ENCODE measurements at places on chromosomes 16 and 17.

GRCh38 chr17:8838551-8839095 lies 28.9 kb downstream of the PIK3R6 start:
- DNase-seq, result no peak

DNA sequence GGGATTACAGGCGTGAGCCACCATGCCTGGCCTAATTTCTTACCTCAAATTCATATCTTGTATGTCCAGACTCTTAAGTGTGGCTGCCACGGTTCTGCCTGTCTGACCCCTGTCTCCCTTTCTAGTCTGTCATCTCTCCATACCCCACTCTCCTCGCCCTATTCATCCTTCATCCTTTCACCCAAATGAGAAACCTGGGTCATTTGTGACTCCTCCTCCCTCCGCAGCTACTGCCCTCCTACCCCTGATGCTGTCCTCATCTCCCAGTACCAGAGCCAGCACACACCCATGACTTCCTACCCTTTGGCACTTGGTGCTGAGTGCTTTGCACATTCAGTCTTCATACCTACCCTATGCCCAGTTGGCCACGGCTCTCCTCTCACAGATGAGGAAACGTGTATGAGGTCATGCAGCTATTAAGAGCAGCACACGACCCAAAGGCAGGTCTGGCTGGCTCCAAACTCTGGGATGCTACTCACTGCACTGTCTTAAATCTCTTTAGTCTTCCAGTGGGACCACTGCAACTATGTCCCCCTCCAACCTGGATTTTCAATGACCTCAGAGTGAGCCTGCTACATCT lies 1.6 kb downstream of the SPATA32 start:
- DNase-seq, result no peak

DNA sequence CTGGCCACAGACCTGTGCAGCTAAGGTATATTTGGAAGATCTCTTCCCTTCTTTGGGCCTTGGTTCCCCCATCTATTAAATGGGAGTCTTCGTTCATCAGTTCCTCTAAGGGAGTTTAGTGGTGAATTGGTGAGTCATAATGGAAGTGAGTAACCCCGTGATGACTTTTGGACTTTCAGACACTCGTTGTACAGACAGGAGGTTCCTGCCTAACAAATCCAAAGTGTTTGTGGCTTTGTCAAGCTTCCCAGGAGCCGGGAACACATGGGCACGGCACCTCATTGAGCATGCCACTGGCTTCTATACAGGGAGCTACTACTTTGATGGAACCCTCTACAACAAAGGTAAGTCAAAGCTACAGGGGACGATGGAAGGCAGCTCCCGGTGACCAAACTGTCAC lies 40.4 kb downstream of the WSCD1 start:
- peak; percentile 35 for DNase-seq

GRCh38 chr17:71024172-71024571 lies 854.8 kb downstream of the KCNJ2 start:
- no peak for DNase-seq

GRCh38 chr17:16981928-16982327 lies 10.0 kb upstream of the TNFRSF13B start:
- no peak for DNase-seq

GRCh38 chr17:30600830-30601494 lies 123.8 kb downstream of the GOSR1 start:
- no peak for DNase-seq

GRCh38 chr17:44066204-44066930 lies at the start of gene LSM12:
Gene LSM12 (minus strand): TSS chr17:44066671. CDS start chr17:44066587, 84 bp downstream.
- DNase-seq, result peak; percentile 68

- DNase-seq, result no peak
Measured at GRCh38 chr17:5506307-5506706, 19.9 kb downstream of the MIS12 start.

GRCh38 chr17:80424261-80424660 lies 9.3 kb downstream of the ENDOV start:
- DNase-seq, result no peak

DNA sequence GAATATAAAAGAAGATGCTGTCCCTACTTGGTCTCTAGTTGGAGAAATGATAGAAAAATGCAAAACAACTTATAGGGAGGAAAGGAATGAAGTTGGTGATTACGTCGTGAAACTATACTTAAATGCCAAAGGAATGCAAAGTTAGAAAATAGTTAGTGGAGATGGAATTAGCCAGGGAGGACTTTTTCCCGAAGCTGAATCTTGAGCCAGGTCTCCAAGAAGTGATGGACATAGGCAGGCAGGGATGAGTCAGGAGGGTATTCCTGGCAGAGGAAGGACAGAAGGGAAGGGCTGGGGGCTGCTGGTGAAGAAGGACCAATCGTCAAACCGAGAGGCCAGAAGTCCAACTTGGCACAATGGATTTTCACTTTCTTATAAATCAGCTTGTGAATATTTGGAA lies 1.8 kb downstream of the SNTB2 start:
- no peak for DNase-seq

- no peak for DNase-seq
Measured at GRCh38 chr16:3983081-3983520, 102.6 kb upstream of the CREBBP start.

DNA sequence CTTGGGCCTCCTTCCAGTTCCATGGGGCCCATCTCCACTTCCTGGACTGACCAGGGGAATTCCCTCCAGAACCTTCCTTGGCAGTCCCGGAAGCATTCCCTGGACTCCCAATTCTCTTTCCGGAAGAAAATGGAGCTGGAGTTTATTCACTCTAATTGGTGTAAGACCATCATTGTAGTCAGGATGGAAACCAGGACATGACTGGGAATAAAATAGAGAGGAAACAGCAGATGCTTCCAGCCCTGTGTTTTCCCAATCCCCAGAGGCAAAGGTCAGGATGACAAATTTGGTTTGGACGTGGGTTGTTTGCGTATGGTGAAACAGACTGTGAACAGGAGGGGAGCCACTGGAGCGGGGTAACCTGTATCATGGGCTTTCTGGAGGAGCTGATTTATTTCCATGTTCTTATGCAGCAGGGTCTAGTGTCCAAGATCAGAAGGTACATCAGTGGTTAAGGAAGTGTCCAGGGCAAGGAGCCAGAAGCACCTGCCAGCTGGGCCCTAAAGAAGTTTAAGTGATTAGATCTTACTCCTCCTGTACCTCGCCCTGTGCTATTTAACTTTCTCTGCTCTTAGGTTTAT lies 8.5 kb upstream of the LONP2 start:
- no peak for DNase-seq

- no peak for DNase-seq
Measured at GRCh38 chr17:15409721-15410250, 57.6 kb downstream of the CDRT4 start.

GRCh38 chr17:56987283-56987834 lies 9.4 kb downstream of the SCPEP1 start:
- no peak for DNase-seq

- DNase-seq, result peak; percentile 62
Measured at GRCh38 chr16:2251296-2252111, at the start of gene ECI1. Gene ECI1 (minus strand): TSS chr16:2251587. CDS start chr16:2251566, 21 bp downstream.

- no peak for DNase-seq
Measured at GRCh38 chr17:5943982-5944381, 126.2 kb upstream of the WSCD1 start.

- DNase-seq, result no peak
Measured at GRCh38 chr17:45149669-45150664, 1.7 kb downstream of the HEXIM1 start.

DNA sequence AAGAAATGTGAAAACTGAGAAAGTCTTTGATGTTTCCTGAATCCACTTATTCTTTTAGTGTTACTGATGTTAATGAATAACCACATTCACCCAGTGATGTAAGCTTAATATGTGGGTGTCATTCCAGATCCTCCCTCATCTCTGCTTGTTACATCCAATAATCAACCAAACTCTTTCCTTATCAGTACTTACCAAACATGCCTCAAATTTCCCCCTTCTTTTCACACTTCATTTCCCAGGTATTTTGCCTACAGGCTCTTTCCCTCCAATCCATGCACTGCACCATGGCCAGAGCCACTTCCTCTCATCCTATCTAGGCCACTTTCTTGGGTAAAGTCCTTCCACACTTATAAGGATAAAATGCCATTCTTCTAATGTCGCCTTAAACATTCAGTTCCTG lies 451.5 kb downstream of the NPIPA7 start:
- no peak for DNase-seq

GRCh38 chr16:31181102-31181830 lies 1.3 kb downstream of the FUS start:
- DNase-seq, result no peak

- no peak for DNase-seq
Measured at GRCh38 chr17:30557916-30558685, 80.9 kb downstream of the GOSR1 start.

DNA sequence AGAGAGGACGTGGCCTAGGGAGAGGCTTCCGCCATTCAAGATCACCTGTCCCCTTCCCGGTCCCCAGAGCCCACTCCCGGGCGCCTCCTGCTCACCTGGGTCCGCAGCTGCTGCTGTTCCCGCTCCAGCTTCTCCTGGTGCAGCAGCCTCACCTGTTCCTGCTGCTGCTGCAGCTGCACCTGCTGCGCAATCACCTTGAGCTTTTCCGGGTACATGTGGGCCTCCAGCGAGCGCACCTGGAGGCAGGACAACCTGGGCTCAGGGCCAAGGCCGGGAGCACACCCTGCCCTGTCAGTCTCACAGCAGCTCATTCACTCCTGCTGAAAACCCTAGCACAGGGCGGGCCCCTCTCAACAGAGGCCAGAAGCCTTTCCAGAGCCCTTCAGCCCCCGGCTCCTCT lies 12.5 kb downstream of the TFAP4 start:
- DNase-seq, result no peak
